Activated naive CD4-positive, alpha-beta T cell treated with anti-CD3 and anti-CD28 coated beads, Interleukin-2, amount 50 U/mL, for 72 hours (primary cell): ENCODE measurements at places on chromosomes 11 and 22.

DNA sequence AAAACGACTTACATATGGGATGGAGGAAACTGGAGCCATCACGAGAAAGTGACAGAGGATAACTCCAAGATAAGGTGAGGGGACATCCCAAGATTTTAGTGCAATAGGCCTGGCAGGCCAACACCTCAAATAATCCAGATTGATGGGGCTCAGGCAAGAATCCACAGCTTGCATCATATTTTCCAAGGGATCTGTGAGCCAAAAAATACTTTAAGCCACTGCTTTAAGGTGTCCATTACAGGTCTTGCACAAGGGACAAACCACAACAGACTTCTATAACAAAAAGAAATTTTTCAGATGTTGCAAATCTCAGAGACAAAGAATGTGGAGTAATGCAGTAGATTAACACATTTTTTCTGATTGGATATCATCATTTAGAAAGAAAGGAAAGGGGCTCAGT is 45.6 kb downstream of the DENND5A start:
- DNase-seq = no peak

DNA sequence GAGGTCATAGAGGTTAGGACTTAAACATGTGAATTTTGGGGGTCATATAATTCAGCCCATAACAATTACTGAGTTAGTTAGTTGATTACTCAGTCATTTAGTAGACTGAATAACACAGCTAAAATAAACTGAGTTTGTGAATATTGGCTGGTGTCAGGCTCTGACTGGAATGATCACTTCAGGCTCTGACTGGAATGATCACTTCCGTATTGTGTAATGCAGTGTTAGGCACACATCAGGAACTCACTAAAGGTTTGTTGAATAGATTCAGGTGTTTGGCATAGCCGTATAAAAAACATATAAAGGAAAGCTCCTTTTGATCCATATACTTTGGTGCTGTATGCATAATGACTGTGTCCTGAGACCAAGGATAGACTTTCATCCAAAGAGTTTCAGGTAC is 610.5 kb downstream of the INSC start:
- DNase-seq = no peak

- DNase-seq = no peak
Measured at GRCh38 chr22:50083462-50084079, 1.7 kb downstream of the MLC1 start.

DNA sequence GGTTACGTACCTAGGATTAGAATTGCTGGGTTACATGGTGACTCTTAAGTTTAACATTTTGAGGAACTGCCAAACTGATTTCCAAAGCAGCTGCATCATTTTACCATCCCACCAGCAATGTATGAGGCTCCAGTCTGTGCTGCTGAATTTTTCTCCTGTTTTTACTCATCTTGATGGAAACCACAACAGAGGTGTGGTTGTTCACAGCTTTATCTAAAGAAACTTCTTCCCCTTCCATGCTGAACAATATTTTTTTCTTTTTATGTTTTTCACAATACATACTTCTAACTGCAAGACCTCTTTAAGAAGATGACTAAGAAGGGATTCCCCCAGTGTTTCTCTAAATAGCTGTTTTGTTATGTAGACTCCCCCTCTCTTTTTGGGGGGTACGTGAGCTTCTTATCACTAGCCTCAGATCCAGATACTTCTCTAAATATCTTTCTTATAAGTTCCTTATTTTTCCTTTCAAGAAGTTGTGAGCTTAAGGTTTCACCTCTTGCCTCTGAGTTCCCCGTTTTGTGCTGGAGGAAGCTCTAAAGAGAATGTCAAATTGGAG is 24.0 kb downstream of the TCP11L1 start:
- no peak for DNase-seq

DNA sequence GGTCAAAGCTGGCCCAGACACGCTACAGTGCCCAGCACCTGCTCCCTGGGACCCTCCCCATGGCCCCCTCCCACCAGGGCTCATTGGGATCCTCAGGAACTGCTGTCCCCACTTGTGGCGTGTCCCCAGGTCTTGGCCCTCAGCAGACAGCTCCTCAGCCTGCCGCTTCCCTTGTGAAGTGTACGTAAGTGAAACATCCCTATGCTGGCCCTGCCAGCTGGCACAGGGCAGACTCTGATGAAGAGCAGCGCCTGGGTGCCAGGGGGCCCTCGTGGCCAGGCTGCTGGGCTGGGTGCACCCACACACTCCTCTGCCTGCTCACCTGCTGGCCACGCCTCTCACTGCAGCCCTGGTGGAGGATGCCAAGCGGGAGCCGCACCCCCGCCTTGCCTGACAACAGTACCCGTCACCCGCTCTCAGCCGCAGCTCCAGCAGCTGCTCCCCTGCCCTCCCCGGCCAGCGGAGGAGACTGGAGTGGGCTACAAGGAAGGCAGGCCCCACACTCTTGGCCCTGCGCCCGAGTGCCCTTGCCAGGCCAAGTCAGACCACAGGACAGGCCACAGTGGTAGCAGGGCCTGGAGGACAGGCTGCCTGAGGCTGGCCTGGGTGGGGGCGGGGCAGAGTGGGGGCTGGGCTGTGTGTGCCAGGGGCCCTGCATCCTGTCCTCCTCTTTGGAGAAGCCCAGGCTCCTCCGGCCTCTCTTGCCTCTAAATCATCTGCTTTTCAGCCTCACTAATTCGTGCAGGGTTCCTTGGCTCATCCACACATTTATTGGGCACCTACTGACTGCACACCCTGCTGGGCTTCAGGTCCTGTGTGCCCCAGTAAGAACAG is 39.5 kb downstream of the IGF2 start:
- no peak for DNase-seq

DNA sequence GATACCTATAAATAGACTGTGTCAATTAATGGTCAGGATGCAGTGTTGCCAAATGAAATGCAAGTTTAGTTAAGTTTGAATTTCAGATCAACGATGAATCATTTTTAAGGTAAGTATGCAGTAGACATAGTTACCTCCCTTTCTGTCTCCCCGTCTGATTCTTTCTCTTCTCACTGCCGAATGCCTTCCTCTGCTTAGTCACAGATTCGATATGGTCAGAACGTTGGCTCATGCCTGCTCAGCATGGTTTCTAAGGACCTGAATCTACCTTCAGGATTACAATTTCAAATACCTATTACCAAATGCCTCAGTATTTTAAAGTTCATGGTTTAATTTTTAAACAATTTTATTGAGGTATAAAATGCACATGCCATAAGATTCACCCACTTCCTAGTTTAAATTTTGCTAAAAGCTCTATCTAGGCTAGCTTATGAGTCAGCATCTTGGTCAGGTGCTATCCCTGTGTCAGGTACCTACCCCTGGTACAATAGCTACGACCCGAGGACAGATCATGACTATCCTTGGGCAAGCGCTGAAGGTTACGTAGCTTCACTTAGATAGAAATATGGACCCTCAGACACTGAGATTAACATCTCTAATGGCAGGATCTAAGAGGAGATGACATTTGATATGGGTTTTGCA is 78.2 kb upstream of the SPON1 start:
- no peak for DNase-seq

DNA sequence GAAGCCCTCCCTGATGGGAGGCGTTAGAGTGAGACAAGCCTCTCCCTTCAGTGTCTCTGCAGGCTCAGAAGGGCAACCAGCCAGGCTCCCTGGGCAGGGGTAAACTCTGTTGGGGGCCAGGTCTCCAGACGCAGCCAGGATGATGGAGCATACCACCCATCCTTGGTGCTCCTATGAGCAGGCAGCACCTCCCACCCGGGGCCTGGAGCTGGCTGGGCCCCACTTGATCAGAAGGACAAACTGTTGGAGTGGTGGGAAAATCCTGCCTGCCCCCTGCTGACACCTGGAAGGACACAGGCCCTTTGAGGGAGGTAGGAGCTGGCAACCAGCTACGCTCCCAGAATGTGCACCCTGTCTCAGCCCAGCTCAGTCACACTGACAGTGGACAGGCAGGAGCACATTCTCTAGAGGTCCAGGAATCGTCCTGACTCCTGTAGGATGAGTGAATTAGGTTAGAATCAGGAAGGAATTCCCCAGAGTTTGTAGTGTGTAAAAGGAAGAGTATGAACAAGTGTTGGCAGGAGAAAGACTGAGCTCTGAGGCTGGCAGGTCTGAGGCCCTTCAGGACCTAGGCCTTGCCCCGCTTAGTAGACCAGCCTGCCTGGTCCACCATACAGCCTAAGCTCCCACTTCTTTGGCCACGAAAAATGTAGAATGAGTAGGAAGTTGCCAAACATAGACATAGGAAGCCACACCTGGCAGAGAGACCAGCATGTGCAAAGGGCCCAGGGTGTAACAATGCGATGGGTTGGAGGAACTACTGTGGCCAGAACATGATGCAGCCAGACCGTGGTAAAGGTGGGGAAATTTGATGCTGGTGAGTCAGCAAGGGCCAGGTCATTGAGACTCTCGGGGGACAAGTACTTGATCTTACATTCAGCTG is 19.1 kb downstream of the ARHGEF17 start:
- DNase-seq = no peak

GRCh38 chr22:23218053-23218866 is 38.0 kb downstream of the BCR start:
- DNase-seq = no peak

DNA sequence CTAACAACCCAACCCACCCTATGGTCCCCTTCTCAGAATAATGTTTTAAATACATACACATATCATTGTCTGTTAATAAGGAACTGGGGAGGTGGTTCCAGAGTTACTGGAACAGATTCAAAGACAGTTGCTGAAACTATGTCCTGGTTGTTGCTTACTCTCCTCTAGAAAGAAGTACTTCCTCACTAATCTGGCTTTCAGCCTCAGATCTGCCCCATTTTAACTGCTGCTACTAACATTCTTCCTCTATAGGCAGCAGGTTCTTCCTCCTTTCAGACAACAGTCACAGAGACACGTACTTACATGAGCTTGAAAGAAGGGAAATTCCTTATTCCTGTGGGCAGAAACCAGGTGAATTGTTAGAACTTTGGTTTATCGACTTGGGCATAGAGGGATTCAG is 8.1 kb upstream of the NEU3 start:
- DNase-seq = no peak
